Sciatic nerve (tissue), 2 donors: ENCODE measurements at places on chromosomes 1 and 21. TPM values are rescaled to one million over a fixed set of nuclear protein-coding genes. Genes with fewer than 3 reads are reported as not detected.

GRCh38 chr1:54569339-54569738 is 21.3 kb downstream of the ACOT11 start:
- DNase-seq = no peak

GRCh38 chr1:243977094-243977493 is 74.0 kb upstream of the ZBTB18 start:
- no peak for DNase-seq

GRCh38 chr1:191022856-191023255 is 545.2 kb upstream of the BRINP3 start:
- no peak for DNase-seq

The MTX1 gene
- 20.0 TPM for total RNA-seq

DNA sequence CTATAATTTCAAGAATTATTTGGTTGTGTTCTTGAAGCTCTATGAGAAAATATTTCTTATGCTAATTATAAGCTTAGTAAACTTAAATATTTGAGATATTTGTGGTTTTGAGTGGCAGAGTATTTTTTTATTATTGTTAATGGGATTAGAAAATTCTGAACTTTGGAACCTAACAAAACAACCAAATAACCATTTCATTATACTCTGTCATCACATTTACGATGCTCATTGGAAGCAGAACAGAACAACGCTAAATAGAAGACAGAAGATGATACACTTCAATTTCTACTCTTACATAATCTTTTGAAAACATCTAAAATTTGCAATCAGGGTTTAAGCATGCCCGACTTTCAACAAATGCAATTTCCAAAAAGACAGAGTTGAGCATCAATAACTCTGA is 270.2 kb downstream of the PTPRC start:
- DNase-seq = no peak

The TRIM46 gene
- 4.8 TPM for total RNA-seq

The TMCO4 gene
- 23.0 TPM for total RNA-seq

- no peak for DNase-seq
Observed at GRCh38 chr1:234628089-234628488, 18.1 kb upstream of the IRF2BP2 start.

DNA sequence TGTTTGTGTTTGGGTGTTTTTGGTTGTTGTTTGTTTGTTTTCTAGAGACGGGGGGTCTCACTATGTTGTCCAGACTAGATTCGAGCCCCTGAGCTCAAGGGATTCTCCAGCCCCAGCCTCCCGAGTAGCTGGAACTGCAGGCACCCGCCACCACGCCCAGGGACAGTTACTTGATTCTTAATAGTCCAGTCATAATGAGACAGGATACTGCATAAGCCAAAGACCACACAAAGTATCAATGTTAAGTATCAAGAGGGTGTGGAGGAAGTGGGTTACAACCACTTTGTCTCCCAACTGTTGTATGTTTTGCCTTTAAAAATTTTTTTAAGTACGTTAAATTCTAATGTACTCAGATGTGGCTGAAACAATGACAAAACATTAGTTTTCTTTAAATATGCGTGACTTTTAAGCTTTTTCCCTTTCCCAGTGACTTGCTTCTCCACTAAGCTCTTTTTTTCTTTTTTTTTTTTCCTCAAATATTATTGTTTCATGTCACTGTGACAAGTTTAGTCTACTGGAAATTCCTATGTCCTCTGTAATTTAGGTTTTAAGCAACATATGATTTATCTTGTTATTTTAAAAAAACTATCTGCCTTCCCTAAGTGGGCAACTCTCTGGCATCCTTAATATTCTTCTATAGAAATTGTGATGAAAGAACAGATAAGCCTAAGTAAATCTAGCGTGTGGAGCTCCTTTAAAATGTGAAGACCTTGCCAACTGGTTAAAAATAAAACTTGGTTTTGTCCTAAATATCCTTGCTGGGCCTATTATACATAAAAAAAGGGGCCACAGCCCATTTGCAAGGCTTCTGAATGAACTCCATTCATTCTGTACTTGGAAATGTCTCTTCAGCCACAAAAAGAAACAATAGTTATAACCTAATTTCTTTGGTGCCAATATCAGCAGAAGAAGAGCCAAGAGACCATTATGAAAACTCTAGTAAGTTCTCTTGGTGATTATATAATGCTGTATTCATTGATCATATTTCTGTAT is 56.2 kb upstream of the DPH5 start:
- DNase-seq = no peak

- no peak for DNase-seq
Observed at GRCh38 chr1:102872097-102872496, 236.2 kb downstream of the COL11A1 start.

DNA sequence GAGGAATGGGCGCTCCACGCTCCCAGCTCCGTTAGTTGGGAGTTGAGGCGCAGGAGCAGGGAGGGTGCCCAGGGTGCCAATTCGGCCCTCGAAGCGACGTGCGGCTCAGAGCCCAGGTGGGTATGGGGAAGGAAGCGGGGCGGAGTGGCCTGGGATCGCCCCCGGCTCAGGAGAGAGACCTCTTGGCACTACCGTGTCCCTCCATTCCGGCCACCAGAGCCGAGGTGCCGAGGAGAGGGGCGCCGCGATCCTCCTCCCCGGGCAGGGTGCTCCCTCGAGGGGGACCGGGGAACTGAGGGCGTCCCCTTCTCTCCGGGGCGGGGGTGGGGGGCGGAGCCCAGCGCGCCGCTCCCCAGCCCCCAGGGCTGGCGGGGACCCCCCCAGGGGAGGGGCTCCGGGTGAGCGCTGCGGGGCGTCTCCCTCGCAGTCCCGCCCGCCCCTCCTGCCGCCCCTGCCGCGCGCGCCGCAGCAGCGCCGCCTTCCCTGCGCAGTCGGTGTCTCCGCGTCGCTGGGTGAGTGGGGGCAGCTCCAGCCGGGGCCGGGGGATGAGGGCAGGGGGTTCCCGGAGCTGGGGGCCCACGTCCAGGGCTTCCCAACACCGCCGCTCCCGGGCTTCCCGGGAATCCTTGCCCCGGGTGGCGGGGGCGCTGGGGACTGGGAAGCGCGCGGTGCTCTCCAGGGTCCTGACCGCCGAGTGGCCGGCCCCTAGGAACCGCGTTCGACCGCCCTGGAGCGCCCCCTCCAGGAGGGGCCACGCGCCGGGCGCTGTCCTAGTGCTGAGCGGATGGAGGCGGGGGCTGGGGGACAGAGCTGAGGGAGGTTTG is at the start of gene HPCA:
HPCA (plus strand) TSS at position 488 of the 824 bp plus-strand sequence. CDS start 2,408 bp downstream, outside the sequence.
- DNase-seq = no peak

The SHE gene
- 30.5 TPM for total RNA-seq

DNA sequence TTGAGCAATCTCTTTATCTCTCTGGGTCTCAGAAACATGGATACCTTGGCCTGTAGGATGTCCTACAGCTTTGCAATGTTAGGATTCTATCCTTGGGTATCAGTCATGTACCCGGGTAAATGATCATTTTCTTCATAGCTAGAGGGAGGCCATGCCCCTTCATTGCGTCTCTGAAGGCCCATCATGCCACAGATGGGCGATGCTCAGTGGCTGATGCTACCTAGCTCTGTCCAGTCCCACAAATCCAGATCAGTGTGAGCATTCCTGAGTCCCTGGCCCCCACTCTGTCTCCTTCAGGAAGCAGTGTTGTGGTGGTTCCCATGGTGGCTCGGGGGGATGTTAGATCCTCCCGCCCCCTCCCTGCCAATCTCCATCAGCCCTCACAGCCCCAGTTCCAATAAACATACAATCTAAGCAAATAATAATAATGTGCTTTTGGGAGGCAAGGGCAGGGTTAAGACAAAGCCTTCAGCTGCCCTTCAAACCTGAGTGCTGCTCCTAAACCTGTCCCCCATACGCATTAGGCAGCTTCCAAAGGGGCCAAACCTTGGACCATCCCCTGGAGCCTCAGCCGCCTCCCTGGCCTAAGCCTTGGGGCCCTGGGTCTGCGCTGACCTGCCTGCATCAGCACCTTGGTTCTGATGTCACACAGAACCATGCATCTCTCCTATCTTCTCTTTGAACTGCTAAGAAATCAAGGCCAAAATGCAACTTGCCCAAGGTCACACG is 681 bp upstream of the GPR61 start:
- DNase-seq = peak; percentile 47

DNA sequence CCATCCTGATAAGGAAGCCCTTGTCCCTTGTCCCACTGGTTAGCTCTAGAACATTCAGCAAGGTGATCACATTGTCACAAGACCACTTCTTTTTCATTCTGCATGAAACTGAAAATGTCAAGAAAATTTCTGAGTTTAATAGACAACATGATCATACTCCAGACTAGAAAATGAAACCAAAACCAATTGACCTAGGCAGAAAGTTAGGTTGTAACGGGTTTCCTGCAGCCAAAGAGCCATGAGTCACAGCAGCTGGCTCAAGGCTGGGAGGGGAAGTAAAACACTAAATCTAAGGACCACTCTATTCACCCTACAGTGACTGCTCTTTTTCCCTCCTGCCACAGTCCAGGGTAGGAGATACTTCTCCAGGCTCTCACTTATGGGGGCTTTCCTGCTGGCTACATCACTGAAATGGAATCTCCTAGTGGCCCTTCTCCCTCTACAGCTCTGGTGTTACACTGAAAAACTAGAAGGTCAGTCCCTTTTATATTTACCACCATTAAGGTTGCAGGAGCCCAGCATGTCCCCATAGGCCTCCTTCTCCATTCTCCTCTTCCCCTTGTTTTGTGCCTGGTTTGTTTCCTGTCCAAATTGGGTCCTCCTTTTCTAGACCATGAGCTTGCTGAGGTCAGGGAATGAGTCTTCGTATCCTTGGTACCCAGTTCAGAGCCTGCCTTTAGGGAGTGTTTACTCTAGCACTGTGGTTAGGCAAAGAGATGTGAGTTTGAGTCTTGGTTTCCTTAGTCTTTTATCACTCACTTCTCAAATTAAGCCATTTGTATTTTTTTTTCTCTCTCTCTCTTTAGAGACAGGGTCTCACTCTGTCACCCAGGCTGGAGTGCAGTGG is 236.5 kb upstream of the JUN start:
- DNase-seq = no peak

The TDRD5 gene
- not detected for total RNA-seq

DNA sequence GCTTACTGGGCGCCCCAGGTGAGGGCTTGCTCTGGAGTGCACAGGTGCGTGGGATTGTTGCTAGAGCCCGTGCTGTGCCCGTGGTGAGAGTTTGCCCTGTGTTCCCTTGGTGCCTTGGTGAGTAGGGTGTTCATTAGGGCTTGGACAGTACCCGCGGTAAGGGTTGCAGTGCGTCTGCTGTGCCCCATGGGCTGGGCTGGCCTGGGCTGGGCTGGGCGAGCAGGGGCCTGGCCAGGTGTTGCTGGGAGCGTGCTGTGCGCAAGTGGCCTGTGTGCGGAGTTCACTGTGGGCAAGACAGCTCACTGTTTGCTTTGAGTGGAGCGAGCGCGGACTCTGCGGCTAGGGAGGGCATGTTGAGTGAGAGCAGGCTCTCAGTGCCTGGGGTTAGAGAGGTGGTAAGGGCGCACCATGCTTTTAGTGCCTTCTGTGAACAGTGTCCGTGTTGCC is 725 bp downstream of the CR1L start:
- DNase-seq = no peak

GRCh38 chr1:92853299-92853698 is 21.5 kb downstream of the RPL5 start:
- DNase-seq = no peak

GRCh38 chr1:89607586-89608318 is 25.2 kb upstream of the LRRC8C start:
- no peak for DNase-seq

- DNase-seq = no peak
Observed at GRCh38 chr1:34980715-34981114, 4.4 kb downstream of the TMEM35B start.

The CD5L gene
- total RNA-seq = 0.27 TPM

- no peak for DNase-seq
Observed at GRCh38 chr1:83606416-83606955, 392.4 kb downstream of the TTLL7 start.

The ATP1A4 gene
- 1.2 TPM for total RNA-seq

The PLCH2 gene
- total RNA-seq = 1.1 TPM

The TRIM63 gene
- total RNA-seq = 0.18 TPM

The LEMD1 gene
- total RNA-seq = not detected

The HSPB7 gene
- 10.7 TPM for total RNA-seq

- peak; percentile 90 for DNase-seq
Observed at GRCh38 chr1:205658943-205659581, 21.2 kb downstream of the SLC45A3 start.

DNA sequence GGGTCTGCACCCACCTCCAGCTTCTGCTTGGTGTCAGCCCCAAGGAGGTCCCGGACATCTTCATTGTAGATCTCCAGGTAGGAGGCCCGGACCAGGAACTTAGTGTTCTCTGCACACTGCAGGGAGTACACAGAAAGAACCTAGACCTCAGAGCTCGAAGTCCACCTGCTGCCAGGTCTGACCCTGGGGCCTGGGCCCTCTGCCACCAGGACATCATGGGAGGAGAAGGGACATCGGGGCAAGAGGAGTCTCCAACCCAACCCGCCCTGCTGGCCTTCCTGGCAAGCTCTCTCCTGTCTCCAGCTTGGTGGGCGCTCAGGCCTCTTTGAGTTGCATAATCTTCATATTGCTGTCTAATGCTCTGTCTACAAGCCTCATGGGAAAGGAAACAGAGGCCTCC is 4.4 kb downstream of the KIF17 start:
- DNase-seq = no peak

The APCS gene
- total RNA-seq = not detected

GRCh38 chr1:235404190-235404589 is 37.0 kb downstream of the TBCE start:
- DNase-seq = no peak

GRCh38 chr1:93435443-93435842 is 12.5 kb upstream of the FNBP1L start:
- DNase-seq = no peak
